Stomach (tissue), 19 donors: ENCODE measurements at places on chromosomes 6 and 20. TPM values are rescaled to one million over a fixed set of nuclear protein-coding genes. Genes with fewer than 3 reads are reported as not detected.

The DEFB118 gene
- not detected for total RNA-seq

The LY6G6C gene
- total RNA-seq: not detected

The ROS1 gene
- total RNA-seq: not detected

The GRM1 gene
- not detected for total RNA-seq

GRCh38 chr20:5928836-5929715 lies 21.3 kb downstream of the TRMT6 start:
- no peaks in the 10 kb centered on the region for H3K36me3 ChIP-seq
- no peak overlapping the region for H3K27ac ChIP-seq
- no peaks in the 10 kb centered on the region for H3K4me1 ChIP-seq
- peaks cover 9% of the 10 kb centered on the region for H3K27me3 ChIP-seq
- no peak for DNase-seq

The VPS52 gene
- total RNA-seq: 39.7 TPM

The MAK gene
- total RNA-seq: not detected

GRCh38 chr20:54470697-54471096 lies 4.7 kb upstream of the DOK5 start:
- DNase-seq: no peak
- no peaks in the 10 kb centered on the region for H3K36me3 ChIP-seq
- H3K4me1 ChIP-seq: peaks cover 9% of the 10 kb centered on the region
- H3K4me3 ChIP-seq: no peak overlapping the region
- no peaks in the 10 kb centered on the region for H3K27me3 ChIP-seq

- no peaks in the 10 kb centered on the region for H3K27me3 ChIP-seq
- no peaks in the 10 kb centered on the region for H3K36me3 ChIP-seq
- no peak for DNase-seq
These were observed 42.3 kb downstream of the SLC22A1 start for GRCh38 chr6:160163912-160164311.

DNA sequence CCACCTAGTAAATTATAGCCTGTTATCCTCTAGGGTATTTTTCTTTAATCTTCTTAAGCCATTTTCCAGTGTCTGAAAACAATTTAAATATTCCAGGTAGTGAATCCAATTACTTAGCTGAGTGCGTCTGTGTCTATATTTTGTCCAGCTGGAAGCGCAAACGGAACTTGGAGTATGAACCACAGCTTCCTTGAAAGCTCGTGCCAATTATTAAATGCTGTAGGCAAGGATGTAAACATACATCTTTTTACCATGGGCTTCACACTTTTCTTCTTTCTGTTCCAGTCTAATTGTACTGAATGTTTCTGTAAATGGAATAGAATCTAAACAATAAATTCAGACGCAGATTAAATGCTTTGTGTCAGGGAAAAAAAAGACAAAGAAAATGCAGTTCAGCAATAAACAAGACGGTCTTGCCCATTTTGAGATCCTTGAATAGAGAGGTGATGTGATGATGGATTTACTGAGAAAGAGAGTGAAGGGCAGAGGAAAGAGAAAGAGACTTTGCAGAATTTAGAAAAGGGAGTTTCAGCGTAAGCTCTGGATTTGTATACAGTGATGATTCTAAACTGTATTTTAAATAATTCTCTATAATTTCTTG lies 1.9 kb downstream of the PLCB1 start:
- no peak for DNase-seq
- no peaks in the 10 kb centered on the region for H3K27me3 ChIP-seq
- peak overlapping the region; percentile 91 for H3K27ac ChIP-seq
- H3K4me3 ChIP-seq: peak overlapping the region; percentile 82
- peaks cover 27% of the 10 kb centered on the region for H3K4me1 ChIP-seq

DNA sequence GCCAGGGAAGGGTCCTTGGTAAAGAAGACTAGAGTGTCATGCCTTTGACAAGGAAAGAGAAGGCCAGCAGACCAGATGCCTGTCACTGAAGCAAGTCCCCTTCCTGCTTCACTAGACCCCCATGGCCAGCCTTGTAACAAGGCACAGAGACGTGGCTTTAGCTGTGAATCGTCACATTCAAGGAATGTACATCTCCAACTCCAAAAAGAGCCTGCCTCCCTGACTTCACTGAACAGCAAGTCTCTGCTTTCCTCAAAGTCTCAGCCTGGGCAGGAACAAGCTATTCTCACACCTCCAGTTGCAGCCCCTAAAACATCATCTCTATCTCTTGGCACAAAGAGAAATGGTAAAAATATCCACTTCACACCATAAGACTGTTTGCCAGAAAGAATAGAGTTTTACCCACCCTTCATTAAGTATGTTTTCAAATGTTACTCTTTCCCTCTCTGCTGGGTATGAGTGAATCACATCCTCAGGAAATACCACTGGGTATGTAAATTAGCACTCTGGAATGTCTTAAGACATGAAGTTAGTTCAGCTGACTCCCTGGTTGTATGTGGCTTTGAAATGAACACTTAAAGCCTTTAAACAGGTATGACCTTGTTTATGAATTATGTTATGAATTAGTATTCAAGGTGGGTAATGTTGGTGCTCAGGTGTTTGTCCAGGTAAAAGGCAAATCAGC lies 46.4 kb upstream of the NT5E start:
- no peaks in the 10 kb centered on the region for H3K36me3 ChIP-seq
- peak; percentile 36 for DNase-seq
- H3K27me3 ChIP-seq: no peaks in the 10 kb centered on the region
- peak overlapping the region; percentile 63 for H3K27ac ChIP-seq
- peaks cover 41% of the 10 kb centered on the region for H3K4me1 ChIP-seq
- no peak overlapping the region for H3K4me3 ChIP-seq

GRCh38 chr20:62485062-62485700 lies 9.4 kb upstream of the GATA5 start:
- no peaks in the 10 kb centered on the region for H3K27me3 ChIP-seq
- peaks cover 91% of the 10 kb centered on the region for H3K4me1 ChIP-seq
- H3K36me3 ChIP-seq: no peaks in the 10 kb centered on the region
- H3K4me3 ChIP-seq: no peak overlapping the region
- DNase-seq: peak; percentile 91

DNA sequence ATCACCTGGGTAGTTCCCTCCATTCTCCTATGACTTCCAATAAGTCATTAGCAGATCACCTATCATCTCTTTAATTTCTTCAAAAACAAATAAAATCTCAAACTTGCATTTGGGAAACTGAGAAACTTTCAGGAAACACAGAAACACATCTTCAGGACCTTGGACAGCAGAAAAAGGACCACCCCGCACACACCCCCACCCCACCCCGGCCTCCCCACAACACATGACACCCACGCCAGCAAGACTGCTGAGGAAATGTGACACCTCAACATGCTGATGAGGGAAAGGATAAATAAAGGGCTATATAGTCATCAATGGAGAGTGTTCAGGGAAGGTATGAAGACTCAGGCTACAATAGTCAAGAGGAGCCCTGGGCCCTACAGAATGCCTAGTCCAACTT lies 15.6 kb upstream of the TRIM39 start:
- no peaks in the 10 kb centered on the region for H3K4me1 ChIP-seq
- peaks cover 40% of the 10 kb centered on the region for H3K36me3 ChIP-seq
- no peak overlapping the region for H3K4me3 ChIP-seq
- H3K27me3 ChIP-seq: no peaks in the 10 kb centered on the region

The TMEM14B gene
- 73.3 TPM for total RNA-seq

- H3K4me1 ChIP-seq: no peaks in the 10 kb centered on the region
- no peak overlapping the region for H3K4me3 ChIP-seq
- H3K36me3 ChIP-seq: no peaks in the 10 kb centered on the region
- peak; percentile 7 for DNase-seq
- H3K27me3 ChIP-seq: no peaks in the 10 kb centered on the region
- H3K27ac ChIP-seq: no peak overlapping the region
These were observed 955.9 kb upstream of the EYS start for GRCh38 chr6:66662721-66663507.

- DNase-seq: no peak
- H3K4me1 ChIP-seq: no peaks in the 10 kb centered on the region
- H3K27me3 ChIP-seq: no peaks in the 10 kb centered on the region
- H3K4me3 ChIP-seq: no peak overlapping the region
These were observed 91.3 kb downstream of the AKAP7 start for GRCh38 chr6:131226459-131227157.

GRCh38 chr6:95687839-95688238 lies 110.5 kb downstream of the MANEA start:
- DNase-seq: no peak
- no peaks in the 10 kb centered on the region for H3K36me3 ChIP-seq

DNA sequence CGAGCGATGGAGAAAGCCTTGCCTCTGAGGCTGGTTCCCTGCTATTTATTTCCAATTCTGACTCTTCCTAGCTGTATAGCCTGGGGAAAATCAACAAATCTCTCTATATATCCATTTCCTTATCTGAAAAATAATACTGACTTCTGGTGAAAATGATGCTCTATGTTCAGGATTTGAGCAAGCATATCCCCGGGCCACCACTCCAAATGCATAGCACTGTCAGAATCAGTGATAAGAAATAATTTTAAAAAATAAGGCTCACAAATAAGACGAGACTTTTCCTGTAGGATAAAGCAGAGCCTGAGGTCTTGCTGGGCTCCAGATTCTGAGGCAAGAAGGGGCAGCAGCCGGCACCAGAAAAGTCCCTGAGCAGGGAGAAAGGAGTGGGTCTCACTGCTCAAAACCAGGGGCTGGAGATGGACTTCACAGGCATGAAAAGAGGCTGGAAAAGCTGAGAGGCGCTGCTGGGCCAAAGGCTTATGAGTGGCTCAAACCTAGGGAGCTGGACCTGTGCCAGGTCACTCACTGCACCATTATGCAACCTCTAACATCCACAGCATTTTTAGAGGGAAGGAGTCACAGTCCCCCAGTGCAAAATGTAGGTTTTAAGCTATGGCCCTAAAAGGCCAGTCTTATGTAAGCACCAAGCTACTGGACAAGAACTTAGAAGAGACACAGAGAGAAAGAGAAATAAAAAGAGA lies 48.1 kb upstream of the SLC17A4 start:
- no peaks in the 10 kb centered on the region for H3K27me3 ChIP-seq
- H3K4me3 ChIP-seq: no peak overlapping the region
- H3K36me3 ChIP-seq: no peaks in the 10 kb centered on the region
- peak; percentile 34 for DNase-seq
- H3K27ac ChIP-seq: no peak overlapping the region

The SLC16A10 gene
- 14.6 TPM for total RNA-seq

DNA sequence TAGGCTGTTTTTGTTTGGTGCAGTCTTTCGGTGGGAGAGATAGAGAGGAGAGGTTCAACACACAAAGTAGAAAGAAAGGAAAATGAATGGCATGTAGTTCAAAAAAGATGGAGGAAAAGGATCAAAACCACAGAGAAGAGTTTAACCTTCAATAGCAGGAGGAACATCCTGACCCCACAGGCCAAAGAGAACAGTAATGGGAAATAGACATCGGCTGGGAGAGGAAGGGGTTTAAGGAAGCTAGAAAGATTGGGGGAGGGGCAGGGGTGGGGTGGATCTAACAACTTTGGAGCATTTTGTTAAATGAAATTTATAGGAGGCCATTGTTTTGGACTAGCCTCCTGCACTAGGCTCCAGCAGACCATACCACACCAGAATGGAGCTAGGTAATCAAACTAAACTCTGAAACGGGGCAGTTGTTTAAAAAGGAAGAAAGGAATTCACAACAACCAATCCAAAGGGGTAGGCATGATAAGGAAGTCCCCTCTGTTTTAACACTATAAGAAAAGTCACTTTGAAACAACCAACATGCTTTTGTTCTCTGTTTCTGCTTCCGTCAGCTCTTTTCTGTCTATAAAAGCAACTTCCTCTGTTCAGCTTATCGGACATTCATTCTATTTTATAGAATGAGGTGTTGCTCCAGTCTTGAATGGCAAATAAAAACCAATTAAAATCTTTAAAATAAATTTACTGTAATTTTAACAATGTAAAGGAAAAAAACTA lies 82.6 kb downstream of the EPB41L2 start:
- no peaks in the 10 kb centered on the region for H3K36me3 ChIP-seq
- H3K27me3 ChIP-seq: no peaks in the 10 kb centered on the region

- peak within 1 kb of the TSS; percentile 82 for H3K27ac ChIP-seq
- H3K4me3 ChIP-seq: peak within 1 kb of the TSS; percentile 17
- no peaks in the 10 kb centered on the region for H3K36me3 ChIP-seq
These were observed at the start of gene ZBP1 for GRCh38 chr20:57620274-57620990. Gene ZBP1 (minus strand): TSS chr20:57620426. CDS start chr20:57620295, 131 bp downstream.

DNA sequence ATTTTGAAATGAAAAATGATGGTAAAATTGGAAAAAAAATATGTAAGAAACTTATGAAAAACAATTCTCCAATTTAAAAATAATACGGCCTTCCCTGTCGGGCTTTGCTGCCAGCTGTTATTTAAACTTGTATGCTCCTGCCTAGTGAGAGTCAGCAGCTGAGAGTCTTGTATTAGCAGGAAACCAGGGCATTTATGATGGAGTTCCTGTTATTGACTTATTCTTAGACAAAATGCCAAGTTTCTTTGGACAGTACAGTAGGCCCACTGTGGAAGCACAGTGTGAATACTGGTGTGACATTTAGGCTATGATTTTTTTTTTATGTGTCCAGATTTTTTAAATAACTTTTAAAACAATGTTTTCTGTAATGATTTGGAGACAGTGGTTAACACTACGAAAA lies 42.1 kb downstream of the GMDS start:
- H3K4me3 ChIP-seq: no peak overlapping the region
- H3K4me1 ChIP-seq: no peaks in the 10 kb centered on the region
- peak; percentile 36 for DNase-seq
- H3K27ac ChIP-seq: no peak overlapping the region
- no peaks in the 10 kb centered on the region for H3K36me3 ChIP-seq

The TFAP2A gene
- total RNA-seq: 0.18 TPM

The C6orf58 gene
- total RNA-seq: not detected

DNA sequence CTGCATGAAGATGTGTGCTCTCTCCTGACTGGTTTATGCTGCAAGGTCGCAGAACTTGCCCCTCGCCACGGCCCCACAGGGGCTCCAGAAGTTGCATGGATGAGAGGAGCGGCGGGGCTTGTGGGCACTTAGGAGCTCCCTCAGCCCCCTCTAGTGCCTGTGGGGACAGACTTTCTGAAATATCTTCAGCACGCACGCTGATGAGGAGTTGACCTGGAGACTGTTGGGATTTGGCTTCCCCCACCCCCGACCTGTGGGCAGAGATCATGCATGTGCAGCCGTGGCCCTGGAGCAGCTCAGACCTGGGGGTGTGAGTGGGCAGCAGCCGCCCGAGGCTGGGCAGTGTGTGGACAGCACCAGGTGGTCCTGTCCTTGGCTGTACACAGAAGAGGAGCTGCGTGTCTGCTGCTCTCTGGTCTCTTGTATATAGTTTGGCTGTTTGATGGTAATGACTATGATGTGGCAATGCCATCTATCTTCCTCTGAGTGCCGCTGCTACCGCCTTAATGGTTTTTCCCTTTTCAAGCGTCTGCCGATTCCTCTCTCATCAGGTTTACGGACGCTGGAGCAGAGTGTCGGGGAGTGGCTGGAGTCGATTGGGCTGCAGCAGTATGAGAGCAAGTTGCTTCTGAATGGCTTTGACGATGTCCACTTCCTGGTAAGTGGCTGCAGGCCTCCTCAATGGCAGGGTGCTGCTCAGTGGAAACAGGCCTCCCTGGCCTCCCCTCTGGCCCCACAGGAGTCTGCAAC lies 81.4 kb downstream of the TCP11 start:
- H3K4me1 ChIP-seq: peaks cover 31% of the 10 kb centered on the region
- H3K4me3 ChIP-seq: no peak overlapping the region
- H3K27me3 ChIP-seq: no peaks in the 10 kb centered on the region
- H3K36me3 ChIP-seq: peaks cover 92% of the 10 kb centered on the region
- no peak overlapping the region for H3K27ac ChIP-seq

- DNase-seq: peak; percentile 55
- H3K4me1 ChIP-seq: peaks cover 70% of the 10 kb centered on the region
- peak overlapping the region; percentile 69 for H3K4me3 ChIP-seq
- no peaks in the 10 kb centered on the region for H3K27me3 ChIP-seq
- H3K27ac ChIP-seq: peak overlapping the region; percentile 90
These were observed 920 bp downstream of the ZBTB12 start for GRCh38 chr6:31900917-31901414.
